Upper lobe of left lung (tissue), 6 donors: ENCODE measurements at places on chromosomes 16 and 17.

DNA sequence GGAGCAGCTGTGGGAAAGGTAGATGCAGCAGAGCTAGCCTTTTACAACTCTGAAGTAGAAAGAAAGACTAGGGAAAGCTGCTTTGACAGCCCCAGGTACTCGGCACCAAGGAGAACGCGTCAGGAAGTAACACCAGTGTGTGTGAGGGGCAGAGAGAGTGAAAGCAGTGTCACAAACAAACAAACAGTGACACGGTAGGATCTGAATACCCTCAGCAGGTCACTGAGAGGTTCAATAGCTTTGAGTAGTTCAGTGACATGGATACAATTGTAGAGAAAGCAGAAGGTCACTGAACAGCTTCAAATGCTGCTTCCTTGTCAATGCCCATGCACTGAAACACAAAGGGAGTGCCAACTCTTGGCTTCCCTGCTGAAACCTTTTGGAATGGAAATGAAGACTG, 150.3 kb upstream of the C17orf78 start:
- DNase-seq = no peak

DNA sequence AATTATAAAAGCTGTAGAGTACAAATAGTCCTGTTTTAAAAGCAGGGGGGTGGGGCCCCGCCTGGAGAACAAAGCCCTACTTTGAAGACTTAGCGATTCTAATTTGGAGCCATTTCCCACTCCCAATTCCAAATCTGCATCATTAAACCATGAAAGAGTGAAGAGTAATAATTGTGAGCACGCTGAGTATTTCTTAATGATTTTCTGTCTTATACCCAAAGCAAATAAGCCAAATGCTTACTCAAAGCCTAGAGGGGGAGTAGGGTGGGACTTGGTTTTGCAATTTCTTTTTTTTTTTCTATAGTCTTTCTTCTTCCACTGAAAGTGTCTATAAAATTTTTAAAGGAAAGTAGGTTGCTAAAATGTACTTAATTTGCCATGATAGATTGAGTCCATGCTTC, 470.1 kb downstream of the TOX3 start:
- DNase-seq = no peak

DNA sequence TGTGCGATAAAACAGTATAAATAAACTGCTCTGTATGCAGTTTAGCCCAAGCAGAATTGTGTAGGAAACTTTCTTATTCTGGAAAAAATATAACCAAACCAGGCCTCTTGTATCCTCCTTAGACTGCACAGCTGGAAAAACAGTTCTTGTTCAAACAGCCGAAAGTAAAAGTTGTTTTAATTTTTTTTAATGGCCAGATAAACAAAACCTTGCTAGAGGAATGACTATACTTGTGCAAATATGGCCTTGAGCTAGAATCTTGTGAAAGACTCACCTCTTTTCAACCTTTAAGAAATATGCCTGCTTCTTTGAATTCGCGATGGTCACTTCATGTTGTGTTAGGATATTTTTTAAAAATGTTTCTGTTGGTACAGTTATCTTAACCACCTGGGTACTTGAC, 114.5 kb upstream of the MAF start:
- no peak for DNase-seq

DNA sequence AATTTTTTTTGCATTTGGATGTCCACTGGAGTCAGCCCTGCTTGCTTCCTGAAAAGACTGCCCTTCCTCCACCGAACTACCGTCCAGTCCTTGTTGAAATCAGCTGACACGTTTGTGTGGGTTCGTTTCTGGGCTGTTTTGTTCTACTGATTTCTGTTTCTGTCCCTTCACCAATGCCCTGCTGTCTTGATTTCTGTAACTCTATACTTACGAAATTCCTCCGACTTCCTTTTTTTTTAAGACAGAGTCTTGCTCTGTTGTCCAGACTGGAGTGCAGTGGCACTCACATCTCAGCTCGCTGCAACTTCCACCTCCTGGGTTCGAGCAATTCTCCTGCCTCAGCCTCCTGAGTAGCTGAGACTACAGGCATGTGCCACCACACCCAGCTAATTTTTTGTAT, 8.4 kb upstream of the GAA start:
- no peak for DNase-seq

DNA sequence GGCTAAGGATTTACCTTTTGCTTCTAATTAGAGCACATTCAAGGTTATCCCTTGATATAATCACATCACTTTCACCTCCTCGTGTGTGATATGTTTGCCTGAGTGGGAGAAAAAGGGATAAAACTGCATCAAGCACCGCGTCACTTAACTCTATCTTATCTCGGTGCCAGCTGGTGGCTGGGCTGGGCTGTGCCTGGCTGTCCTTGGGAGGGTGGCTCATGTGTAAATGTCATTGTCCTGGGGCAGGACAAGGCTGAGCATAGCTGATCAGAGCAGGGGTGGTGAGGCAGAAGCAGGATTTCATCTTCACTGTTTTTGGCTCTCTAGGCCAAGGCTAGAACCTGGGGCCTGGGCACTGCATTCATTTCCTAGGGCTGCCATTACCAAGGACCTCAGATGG, 105.3 kb downstream of the RAP1GAP2 start:
- DNase-seq = no peak

- DNase-seq = no peak
Observed at GRCh38 chr17:37642681-37643080, 565 bp downstream of the DDX52 start.

GRCh38 chr17:7687908-7688807, at the start of gene WRAP53:
TSS of gene WRAP53 (plus strand) at chr17:7688477. CDS start at chr17:7688649, 172 bp downstream.
- peak; percentile 98 for DNase-seq

DNA sequence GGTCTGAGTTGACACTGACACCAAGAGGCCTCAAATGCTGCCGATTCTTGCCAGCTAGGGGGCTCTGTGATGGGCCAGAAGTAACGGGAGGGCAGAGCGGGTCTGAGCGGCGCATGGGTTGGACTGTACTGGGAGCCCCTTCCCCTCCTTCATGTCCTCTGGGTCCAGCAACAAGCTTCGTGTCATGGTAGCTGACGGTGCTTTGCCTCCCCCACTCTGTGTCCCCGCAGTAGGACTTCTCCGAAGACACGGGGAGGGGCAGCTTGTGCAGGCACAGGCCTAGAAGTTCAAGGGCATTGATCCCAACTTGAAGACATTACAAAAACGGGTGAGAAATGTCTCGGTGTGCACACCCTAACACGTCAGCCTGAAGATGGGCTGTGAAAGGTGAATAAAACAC, 39.8 kb upstream of the DNAH17 start:
- DNase-seq = no peak

- DNase-seq = no peak
Observed at GRCh38 chr17:79956853-79957252, 78.8 kb downstream of the TBC1D16 start.
